ENCODE measurements at places on chromosomes 1 and 21. TPM values are rescaled to one million over a fixed set of nuclear protein-coding genes. Genes with fewer than 3 reads are reported as not detected.
A peak's percentile ranks its signal among the peaks of the same experiment; 100 is the strongest.

The OTUD7B gene
- 27.2 TPM for total RNA-seq

The NPHS2 gene
- total RNA-seq = not detected

The SPATA45 gene
- total RNA-seq = not detected

The TRIM17 gene
- 1.5 TPM for total RNA-seq

The SHISA4 gene
- total RNA-seq = 74.5 TPM

The OR2L13 gene
- not detected for total RNA-seq

The HES2 gene
- total RNA-seq = 0.17 TPM

The PERM1 gene
- 44.4 TPM for total RNA-seq

The CRNN gene
- total RNA-seq = not detected

The RIIAD1 gene
- 19.3 TPM for total RNA-seq

The CFHR1 gene
- not detected for total RNA-seq

The DMBX1 gene
- total RNA-seq = not detected

The AMY1C gene
- total RNA-seq = not detected

The APCS gene
- total RNA-seq = not detected

- DNase-seq = no peak
These were observed 27.7 kb downstream of the UBE2U start for GRCh38 chr1:64231153-64231552.

GRCh38 chr1:209869291-209870149 lies 41.7 kb downstream of the UTP25 start:
- no peak for DNase-seq

DNA sequence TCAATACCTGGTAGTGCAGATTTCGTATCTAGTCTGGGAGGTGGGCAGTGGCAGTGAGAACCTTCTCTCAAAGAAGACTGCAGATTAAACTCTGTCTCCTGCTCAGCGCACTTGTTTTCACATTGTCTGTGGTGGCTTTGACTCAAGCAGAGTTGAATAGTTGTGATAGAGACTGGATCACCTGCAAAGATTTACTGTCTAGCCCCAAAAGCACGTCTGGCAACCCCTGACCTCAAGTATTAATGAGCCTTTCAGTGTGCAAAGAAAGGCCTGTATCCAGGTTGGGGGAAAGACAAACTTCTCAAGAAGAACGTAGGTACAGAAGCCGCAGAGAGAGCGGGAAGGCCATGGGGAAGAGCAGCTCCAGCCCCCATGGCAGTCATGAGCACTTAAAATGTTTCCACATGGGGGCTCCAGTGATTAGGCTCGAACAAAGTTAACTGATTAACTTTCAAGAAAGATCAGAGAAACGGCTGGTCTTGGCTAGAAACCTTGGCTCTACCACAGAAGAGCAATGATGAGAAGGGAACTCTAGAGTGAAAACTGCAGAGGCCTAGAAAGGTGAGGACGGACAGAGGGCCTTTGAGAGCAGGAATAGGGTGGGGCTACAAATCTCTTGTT lies 15.2 kb downstream of the HENMT1 start:
- no peak for DNase-seq

DNA sequence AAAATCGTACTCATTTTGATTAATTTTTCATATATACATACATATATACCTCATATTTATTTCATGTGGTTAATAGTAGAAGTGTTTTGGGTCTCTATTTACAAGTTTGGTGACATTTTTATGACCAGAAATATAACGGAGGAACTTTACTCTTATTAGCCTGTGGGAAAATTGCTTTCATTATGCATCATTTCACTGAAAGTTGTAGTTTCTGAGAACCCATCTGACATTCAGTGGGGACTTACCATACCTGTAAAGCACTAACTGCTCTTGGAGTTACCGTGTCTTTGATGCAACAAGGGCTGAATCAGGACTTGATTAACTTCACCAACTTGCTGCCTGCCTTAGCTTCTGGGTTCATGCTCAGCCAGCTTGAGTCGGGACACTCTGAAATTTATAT lies 49.9 kb upstream of the ITPKB start:
- DNase-seq = no peak

DNA sequence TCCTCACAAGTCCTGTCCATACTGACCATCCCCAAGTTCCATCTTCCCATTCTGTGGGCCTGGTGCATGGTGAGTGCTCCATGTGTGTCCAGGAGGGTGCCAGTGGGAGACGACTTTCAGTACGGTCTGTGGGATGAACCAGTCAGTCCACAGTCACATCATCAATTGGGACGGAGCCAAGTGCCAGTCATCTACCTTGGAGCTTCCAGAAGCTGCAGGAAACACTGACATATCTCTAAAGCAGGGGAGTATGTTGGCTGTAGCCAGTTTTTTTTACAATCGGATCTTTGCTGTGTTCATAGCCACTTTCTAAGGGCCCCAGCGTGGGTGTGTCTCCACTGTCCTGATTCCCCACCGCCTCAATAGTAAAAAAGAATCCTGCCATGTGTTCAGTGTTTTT lies 13.6 kb upstream of the TRIM17 start:
- no peak for DNase-seq

DNA sequence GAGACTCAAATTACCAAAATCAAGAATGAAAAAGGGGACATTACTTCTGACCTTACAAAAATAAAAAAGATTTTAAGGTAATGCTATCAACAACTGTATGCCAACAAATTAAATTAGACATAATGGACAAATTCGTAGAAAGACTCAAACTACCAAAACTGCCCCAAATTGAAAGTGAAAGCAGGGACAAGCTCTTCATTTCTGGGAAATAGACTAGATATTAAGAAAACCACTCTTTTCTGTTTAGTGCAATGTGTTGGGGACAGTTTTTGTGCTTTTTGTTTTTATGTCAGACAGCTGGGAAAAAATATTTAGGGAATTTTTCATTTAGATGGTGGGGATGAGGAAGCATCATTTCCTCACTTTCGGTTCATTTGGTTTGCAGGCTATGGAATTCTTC lies 4.9 kb upstream of the GBP1 start:
- DNase-seq = no peak

GRCh38 chr1:117895482-117896114 lies 33.8 kb downstream of the GDAP2 start:
- DNase-seq = peak; percentile 57

DNA sequence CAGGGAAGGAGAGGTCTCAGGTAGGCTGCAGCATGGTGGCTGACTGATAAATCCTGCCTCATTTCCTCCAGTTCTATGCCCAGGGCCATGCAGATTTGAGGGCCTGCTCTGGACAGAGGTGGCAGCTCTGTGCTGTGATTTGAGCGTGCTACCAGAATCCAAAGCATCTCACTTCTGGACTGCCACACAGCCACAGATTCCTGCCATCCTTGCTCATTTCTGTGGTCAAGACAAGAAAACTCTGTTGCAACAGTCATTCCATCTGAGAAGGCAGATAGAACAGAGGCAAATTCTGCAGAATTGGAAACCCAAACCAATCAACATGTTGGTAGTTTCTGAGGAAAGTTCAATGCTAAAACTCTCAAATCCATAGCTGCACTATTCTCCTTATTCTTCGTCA lies 102.8 kb upstream of the GALNT2 start:
- no peak for DNase-seq

GRCh38 chr1:223631956-223632355 lies 33.5 kb downstream of the CAPN8 start:
- DNase-seq = no peak

DNA sequence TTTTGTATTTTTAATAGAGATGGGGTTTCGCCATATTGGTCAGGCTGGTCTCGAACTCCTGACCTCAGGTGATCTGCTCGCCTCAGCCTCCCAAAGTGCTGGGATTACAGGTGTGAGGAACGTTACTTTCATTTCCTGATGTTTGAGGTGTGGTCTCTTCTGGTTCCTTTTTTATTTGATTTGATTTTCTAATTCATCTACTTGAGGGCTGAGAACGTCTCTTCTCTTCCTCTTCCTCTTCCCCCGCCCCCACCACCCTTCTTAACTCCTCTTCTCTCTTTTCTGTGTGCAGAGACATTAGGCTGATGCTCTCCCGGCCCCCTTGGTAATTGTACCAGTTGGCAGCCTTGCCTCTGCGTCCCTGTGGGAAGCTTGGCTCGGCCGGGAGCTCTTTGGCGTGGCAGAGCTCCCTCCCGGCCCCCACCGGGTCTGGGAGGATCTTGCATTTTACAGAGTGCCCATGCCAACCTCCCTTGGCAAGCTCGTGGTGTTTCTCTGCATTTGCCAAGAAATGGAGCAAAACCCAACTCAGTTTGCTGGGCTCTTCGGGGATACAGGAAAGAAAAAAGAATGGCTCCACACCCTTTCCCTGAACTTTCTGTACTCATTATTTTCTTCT lies 19.9 kb downstream of the CRYAA start:
- DNase-seq = peak; percentile 54

GRCh38 chr1:54400329-54400728 lies 5.9 kb downstream of the SSBP3 start:
- no peak for DNase-seq

DNA sequence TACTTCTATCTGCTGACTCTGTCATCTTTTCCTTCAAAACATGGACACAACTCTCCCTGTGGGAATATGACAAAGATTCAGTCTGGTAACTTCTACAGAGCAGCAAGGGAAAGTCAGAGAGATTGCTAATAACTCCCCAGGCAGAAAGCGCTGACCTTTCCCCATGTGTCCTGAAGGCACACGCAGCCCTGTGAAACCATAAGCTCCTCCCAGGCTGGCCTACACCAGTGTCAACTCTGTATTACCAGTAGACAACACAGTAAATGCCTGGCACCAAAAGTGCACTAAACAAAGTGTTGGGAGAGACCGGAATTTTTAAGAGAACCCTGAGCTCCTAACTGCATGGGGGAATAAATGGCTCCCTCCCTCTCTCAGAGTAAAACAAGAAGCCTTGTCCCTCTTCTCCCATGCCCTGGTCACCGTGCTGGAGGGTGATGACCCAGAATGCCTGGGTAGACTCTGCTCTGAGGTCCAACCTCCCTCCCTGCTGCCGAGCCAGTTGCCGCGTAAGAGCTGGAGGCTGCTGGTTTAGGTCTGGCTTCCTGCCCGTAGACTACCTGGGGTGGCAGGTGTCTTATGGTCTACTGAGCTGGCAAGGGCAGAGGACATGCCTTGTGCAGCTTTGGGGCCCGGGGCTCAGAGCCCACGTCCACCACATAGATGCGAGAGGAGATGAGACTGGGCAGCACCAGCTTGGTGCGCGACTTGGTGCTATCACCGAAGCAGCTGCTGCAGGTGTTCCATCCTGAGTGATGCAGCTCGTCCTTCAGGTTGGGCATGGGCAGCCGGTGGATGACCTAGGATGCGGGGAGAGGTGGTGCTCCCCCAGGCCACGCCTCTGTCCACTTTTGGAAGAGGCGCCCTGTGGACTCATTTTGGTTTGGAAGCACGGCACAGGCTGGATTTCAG lies 3.9 kb downstream of the SELENBP1 start:
- peak; percentile 38 for DNase-seq

DNA sequence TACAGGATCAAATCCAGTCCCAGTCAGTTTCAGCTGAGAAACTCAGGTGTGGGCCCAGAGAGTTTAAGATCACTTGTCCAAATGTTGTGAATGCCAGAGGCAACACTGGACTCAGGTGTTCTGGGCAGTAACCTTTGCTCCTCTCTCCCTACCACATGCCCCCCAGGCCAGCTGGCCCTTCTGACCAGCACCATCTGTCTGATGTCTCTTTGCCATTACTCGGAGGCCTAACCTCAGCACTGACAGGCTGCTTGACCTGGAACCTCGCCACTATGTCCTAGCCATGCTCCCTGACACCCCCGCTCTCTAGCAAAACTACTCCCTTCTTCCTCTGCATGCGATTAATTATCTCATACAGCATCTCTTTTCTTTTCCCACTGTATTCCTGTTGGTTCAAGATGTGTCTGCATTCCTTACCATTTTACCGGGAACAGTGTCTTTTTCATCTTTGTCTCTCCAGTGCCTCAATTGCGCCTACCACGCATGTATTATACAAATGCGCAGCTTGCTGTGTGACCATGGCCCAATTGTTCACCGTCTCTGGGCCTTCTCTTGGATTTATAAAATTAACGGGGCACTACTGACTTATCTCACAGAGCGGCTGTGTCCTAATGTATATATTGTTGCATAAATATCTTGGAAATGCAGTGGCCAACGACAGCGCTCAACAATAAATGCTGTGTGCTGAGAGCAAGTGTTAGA lies 159.5 kb upstream of the IRF2BP2 start:
- DNase-seq = no peak

DNA sequence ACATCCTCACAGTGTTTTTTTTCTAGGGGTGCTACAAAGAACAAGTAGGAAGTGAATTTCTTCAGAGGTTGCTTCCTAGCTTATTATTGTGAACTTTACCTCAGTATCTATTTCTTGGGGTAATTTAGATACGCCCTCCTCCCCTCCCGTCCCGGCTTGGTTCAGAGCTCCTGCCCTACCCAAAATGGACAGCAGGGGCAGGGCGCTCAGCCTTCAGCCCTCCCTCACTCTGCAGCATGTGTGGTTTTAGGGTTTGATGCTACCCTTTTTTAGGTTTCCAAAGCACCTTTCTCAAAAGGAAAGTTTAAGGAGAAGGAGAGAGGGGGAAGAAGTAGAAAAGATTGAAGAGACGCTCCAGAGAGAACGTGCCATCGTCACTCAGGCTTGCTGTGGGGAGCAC lies 16.9 kb upstream of the POGK start:
- DNase-seq = no peak

DNA sequence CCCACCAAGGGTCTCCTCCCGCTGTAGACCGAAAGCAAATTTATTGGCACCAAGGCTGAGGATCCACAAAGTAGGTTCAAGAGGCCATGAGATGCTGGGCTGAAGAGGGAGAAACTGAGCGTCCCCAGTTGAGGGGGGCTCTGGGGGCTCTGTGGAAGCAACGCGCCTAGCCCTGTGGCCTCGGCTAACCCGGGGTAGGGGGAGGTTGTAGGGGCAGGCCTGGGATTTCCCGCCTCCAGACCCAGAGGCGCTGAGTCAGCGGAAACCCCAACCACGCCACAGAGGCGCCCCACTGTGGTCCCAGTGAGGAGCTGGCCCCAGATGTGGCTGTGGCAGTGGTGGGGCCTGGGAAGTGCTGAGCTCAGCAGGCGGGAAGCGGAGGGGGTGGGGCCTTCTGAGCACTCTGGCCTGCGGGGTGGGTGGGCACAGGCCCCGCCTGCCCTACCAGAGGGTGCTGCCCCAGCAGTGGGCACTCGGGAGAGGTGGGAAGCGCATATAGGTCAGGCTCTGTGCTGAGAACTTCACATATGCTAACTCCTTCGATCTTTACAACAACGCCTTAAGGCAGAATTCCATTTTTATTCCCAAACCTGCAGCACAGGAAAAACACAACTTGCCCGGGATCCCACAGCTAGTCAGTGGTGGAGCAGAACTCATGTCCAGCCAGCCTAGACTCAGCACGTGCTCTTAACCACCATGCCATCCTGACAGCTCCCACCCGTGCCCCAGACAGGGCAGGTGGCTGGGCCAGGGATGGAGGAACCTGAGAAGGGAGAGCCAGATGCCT lies 1.5 kb upstream of the COL16A1 start:
- peak; percentile 89 for DNase-seq

DNA sequence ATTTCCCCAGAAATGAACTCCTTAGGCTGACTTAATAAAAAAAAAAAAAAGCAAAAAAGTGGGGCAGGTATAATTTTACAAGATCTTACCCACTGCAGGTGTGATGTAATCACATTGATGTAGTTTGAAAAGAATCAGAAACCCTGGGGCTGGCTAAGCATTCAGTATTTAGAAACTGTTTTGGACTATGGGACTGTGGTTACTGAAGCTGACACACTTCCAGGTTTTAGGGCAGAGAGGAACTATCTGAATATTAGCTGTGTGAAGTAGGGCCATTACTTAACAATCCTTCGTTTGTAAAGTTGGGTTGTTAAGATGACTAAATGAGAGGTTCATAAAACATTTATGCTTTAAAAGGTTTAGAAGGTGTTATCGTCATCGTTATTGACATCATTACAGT lies 165.3 kb downstream of the FASLG start:
- DNase-seq = no peak
